Mesothelial cell of epicardium (in vitro differentiated cells): ENCODE measurements at places on chromosomes 1 and 21.
A peak's percentile ranks its signal among the peaks of the same experiment; 100 is the strongest.

DNA sequence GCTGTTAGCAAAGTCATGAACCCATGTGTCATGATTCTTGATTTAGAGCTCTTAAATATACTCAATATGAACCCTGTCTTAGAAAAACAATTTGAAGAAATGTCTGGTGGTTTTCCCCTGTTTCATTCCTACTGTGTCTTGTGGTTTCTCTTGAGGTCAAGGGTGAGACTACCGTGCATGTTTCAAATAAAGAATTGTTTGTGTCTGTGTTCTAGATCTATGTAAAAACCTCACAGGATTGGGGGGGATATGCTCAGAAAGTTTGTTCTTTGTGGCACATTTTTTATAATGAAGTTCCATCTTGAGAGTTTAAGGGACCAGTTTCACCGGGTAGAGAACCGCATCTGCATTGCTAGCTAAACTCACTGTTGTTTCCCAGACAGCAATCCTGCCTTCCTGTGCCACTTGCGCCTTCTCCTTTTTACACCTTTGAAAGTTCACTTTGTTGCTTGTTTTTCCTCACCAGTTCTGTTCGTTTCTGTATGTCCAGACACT, 30.9 kb upstream of the CACYBP start:
- H3K36me3 ChIP-seq: peaks cover 4% of the 10 kb centered on the region
- H3K4me3 ChIP-seq: no peak overlapping the region
- no peaks in the 10 kb centered on the region for H3K27me3 ChIP-seq
- DNase-seq: no peak
- peak overlapping the region; percentile 81 for H3K27ac ChIP-seq
- H3K4me1 ChIP-seq: peaks cover 59% of the 10 kb centered on the region

GRCh38 chr1:180425952-180426351, 76.4 kb downstream of the ACBD6 start:
- no peak overlapping the region for H3K4me3 ChIP-seq
- H3K27ac ChIP-seq: no peak overlapping the region
- H3K36me3 ChIP-seq: peaks cover 25% of the 10 kb centered on the region
- no peaks in the 10 kb centered on the region for H3K27me3 ChIP-seq
- peaks cover 15% of the 10 kb centered on the region for H3K4me1 ChIP-seq
- no peak for DNase-seq

DNA sequence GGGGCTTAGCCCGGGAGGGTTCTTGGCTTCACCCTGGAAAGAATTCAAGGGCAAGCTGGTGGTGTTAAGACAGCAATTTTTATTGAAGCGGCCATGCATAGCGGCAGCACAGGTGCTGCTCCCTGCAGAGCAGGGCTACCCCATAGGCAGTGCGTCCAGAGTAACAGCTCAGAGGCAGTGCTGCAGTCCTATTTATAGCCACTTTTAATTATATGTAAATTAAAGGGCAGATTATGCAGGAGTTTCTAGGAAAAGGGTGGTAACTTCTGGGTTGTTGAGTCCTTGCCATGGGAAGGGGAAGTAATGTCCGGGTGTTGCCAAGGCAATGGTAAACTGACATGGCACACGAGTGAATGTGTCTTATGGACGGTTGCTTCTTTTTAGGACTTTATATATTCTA, 57.0 kb downstream of the VPS26C start:
- no peak for DNase-seq
- H3K36me3 ChIP-seq: peaks cover 9% of the 10 kb centered on the region
- H3K27ac ChIP-seq: no peak overlapping the region
- no peaks in the 10 kb centered on the region for H3K4me1 ChIP-seq
- H3K4me3 ChIP-seq: no peak overlapping the region

- peaks cover 5% of the 10 kb centered on the region for H3K4me1 ChIP-seq
- H3K27ac ChIP-seq: no peak overlapping the region
- no peaks in the 10 kb centered on the region for H3K27me3 ChIP-seq
- no peak overlapping the region for H3K4me3 ChIP-seq
Observed at GRCh38 chr21:45172420-45172819, 98.0 kb downstream of the ADARB1 start.

- H3K4me3 ChIP-seq: no peak overlapping the region
- no peak overlapping the region for H3K27ac ChIP-seq
- no peaks in the 10 kb centered on the region for H3K27me3 ChIP-seq
- peaks cover 1% of the 10 kb centered on the region for H3K4me1 ChIP-seq
Observed at GRCh38 chr1:19759740-19760089, 40.0 kb downstream of the TMCO4 start.

- peaks cover 3% of the 10 kb centered on the region for H3K36me3 ChIP-seq
- peaks cover 44% of the 10 kb centered on the region for H3K4me1 ChIP-seq
- H3K27ac ChIP-seq: no peak overlapping the region
Observed at GRCh38 chr1:76103034-76103433, 28.5 kb downstream of the ST6GALNAC3 start.

- H3K4me3 ChIP-seq: no peak overlapping the region
- H3K36me3 ChIP-seq: peaks cover 7% of the 10 kb centered on the region
- H3K27ac ChIP-seq: no peak overlapping the region
- H3K4me1 ChIP-seq: no peaks in the 10 kb centered on the region
Observed at GRCh38 chr1:21217812-21218596, 41.3 kb upstream of the EIF4G3 start.

DNA sequence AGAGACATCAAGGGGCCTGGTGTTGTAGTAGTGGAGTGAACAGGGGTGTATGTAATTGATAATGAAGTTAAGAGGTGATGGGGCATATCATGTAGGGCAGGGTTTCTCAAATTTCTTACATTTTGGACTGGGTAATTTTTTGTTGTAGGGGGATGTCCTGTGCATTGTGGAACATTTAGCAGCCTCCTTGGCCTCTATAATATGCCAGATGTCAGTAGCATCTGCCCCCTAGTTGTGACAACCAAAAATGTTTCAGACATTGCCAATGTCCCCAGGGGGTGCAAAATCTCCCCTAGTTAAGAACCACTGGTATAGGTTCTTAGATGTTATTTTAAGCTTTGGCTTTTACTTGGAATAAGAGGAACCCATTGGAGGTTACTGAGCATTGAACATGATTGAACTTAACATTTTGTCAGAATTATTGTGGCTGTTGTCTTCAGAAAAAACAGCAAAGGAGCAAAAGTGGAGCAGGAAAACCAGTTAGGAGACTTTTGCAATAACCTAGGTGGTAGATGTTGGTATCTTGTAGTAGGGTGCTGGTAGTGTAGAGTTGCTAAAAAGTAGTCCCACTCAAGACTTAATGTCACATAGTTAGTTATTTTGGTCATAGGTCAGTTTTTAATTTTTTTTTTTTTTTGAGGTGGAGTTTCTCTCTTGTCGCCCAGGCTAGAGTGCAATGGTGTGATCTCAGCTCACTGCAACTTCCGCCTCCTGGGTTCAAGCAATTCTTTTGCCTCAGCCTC, 6.2 kb downstream of the ZNF326 start:
- H3K36me3 ChIP-seq: peaks cover 12% of the 10 kb centered on the region
- H3K27me3 ChIP-seq: no peaks in the 10 kb centered on the region
- no peak for DNase-seq
- H3K27ac ChIP-seq: no peak overlapping the region
- H3K4me3 ChIP-seq: no peak overlapping the region

- no peaks in the 10 kb centered on the region for H3K27me3 ChIP-seq
- H3K27ac ChIP-seq: peak overlapping the region; percentile 17
- DNase-seq: no peak
- H3K4me1 ChIP-seq: peaks cover 34% of the 10 kb centered on the region
- H3K36me3 ChIP-seq: peaks cover 3% of the 10 kb centered on the region
Observed at GRCh38 chr1:235703506-235703905, 53.9 kb upstream of the GNG4 start.

DNA sequence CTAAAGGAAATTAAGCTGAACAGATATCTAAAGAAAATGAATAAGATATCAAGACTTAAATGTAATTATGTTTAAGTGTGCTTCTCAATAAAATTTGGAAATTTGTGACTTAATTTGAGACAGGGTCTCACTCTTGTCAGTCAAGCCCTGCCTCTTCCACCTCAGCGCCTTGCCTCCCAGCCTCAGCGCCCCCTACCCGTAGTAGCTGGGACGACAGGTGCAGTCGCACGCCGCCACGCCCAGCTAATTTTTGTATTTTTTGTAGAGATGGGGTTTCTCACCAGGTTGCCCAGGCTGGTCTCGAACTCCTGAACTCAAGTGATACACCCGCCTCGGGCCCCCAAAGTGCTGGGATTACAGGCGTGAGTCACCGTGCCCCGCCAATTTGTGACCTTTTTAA, 117.0 kb downstream of the CLEC20A start:
- no peak overlapping the region for H3K27ac ChIP-seq
- no peaks in the 10 kb centered on the region for H3K27me3 ChIP-seq
- peaks cover 2% of the 10 kb centered on the region for H3K4me1 ChIP-seq
- H3K36me3 ChIP-seq: no peaks in the 10 kb centered on the region
- no peak overlapping the region for H3K4me3 ChIP-seq

- H3K36me3 ChIP-seq: no peaks in the 10 kb centered on the region
- H3K27me3 ChIP-seq: peaks cover 20% of the 10 kb centered on the region
- no peak for DNase-seq
- no peak overlapping the region for H3K4me3 ChIP-seq
Observed at GRCh38 chr1:151509350-151510019, 1.7 kb upstream of the CGN start.

GRCh38 chr1:48493970-48494769, 22.2 kb upstream of the SPATA6 start:
- peaks cover 22% of the 10 kb centered on the region for H3K27me3 ChIP-seq
- peak overlapping the region; percentile 63 for H3K27ac ChIP-seq
- H3K36me3 ChIP-seq: no peaks in the 10 kb centered on the region
- no peak for DNase-seq

- H3K27me3 ChIP-seq: no peaks in the 10 kb centered on the region
- H3K27ac ChIP-seq: no peak overlapping the region
- H3K4me3 ChIP-seq: no peak overlapping the region
- H3K36me3 ChIP-seq: no peaks in the 10 kb centered on the region
- DNase-seq: no peak
Observed at GRCh38 chr1:53303726-53304515, 23.9 kb downstream of the LRP8 start.

DNA sequence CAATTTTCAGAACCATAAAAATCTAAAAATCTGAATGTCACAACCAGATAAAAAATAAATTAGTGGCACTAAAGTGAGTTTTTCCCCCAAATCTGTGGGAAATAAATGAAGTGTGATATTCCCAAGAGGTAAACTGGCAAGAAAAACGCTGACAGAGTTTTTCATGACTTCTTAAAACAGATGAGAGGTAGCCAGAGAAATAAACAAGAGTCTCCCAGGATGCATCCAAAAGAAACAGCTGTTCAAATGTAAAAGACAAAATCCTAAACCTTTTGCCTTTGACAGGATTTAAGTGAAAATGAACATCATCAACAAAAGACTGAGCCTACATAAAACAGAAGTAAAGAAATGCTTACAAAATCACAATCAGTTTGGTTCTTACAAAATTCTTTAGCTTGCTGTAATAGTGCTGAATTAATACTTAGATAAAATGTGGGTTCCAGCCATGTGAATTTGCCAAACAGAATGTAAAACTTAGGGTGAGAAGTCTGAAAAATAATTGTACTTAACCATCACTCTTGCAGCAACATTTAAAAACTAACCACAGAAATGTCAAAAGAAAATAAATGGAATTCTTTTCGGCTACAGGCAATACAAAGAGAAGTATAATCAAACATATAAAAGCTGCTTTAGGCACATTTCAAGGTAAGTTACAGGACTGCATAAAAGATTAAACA, 133.6 kb downstream of the EIF4G3 start:
- DNase-seq: no peak
- no peaks in the 10 kb centered on the region for H3K27me3 ChIP-seq
- H3K4me1 ChIP-seq: peaks cover 12% of the 10 kb centered on the region
- no peak overlapping the region for H3K4me3 ChIP-seq
- H3K27ac ChIP-seq: peak overlapping the region; percentile 35

DNA sequence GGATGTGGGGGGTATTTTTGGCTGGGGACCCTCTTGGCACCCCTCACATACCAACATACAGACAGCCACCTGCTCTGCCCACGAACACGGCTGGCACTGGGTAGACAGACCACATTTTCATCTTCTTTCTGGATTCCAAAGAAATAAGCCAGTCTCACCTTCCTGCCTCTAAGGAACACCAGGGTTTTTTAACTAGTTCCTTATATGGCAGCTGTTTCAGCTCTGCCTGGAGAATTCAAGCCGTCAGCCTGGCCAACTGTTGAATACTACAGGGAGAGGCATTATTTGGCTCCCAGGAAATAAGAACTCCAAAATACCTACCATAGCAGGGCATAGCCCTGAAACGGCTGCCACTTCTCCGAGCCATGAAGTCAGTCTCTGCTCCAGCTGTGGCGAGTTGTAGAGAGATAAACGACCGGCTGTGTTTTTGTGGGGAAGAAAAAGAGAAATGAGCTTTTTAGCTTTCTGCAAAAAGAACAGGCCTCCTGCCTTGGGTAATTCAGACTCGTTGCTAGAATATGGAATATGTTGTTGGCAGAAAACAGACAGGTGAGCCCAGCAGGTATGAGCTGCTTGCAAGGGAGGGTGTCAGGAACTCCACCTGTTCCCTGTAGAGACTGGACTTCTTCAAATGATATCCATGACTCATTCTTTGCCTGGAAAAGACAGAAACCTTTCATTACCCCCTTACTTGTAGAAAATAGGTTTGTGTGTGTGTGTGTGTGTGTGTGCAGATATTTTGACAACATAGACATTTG, 51.8 kb downstream of the MT1HL1 start:
- no peak for DNase-seq
- H3K4me3 ChIP-seq: no peak overlapping the region
- H3K27ac ChIP-seq: peak overlapping the region; percentile 75
- no peaks in the 10 kb centered on the region for H3K27me3 ChIP-seq
- peaks cover 3% of the 10 kb centered on the region for H3K36me3 ChIP-seq

DNA sequence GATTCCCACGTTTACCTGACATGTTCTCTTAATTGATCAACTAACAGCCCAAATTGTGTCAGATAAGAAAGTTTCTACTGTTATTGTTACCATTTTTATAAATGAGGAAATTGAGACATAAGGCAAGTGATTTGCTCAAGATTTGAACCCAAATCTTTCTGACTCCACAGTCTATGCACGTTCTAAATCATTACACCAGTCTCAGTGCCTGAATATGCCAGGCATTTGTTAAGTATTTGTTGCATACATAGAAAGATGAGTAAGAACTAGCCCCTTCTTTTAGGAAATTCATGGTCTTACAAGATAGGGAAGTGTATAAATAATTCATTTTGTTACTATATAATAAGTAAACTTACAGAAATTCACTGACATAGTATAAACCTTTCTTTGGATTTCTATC, 7.1 kb upstream of the CD101 start:
- H3K4me3 ChIP-seq: no peak overlapping the region
- no peaks in the 10 kb centered on the region for H3K27me3 ChIP-seq
- no peak overlapping the region for H3K27ac ChIP-seq
- H3K36me3 ChIP-seq: peaks cover 41% of the 10 kb centered on the region

GRCh38 chr1:155070721-155071569, 7.4 kb downstream of the EFNA4 start:
- peak overlapping the region; percentile 61 for H3K4me3 ChIP-seq
- DNase-seq: peak; percentile 71
- peak overlapping the region; percentile 4 for H3K27ac ChIP-seq
- H3K27me3 ChIP-seq: peaks cover 29% of the 10 kb centered on the region
- peaks cover 20% of the 10 kb centered on the region for H3K4me1 ChIP-seq

GRCh38 chr1:163655565-163655964, 333.8 kb downstream of the NUF2 start:
- H3K4me3 ChIP-seq: no peak overlapping the region
- no peak for DNase-seq
- no peaks in the 10 kb centered on the region for H3K36me3 ChIP-seq
- H3K4me1 ChIP-seq: peaks cover 45% of the 10 kb centered on the region
- H3K27me3 ChIP-seq: no peaks in the 10 kb centered on the region
- H3K27ac ChIP-seq: peak overlapping the region; percentile 80
